ENCODE measurements at places on chromosomes 4 and X.

GRCh38 chrX:74372272-74372671, 49.0 kb upstream of the SLC16A2 start:
- DNase-seq: no peak

GRCh38 chr4:75544870-75545269, 11.0 kb upstream of the ODAPH start:
- DNase-seq: no peak

GRCh38 chr4:157502656-157503055, 282.1 kb downstream of the GRIA2 start:
- DNase-seq: no peak

GRCh38 chr4:3752022-3752421, 14.2 kb upstream of the ADRA2C start:
- DNase-seq: no peak

DNA sequence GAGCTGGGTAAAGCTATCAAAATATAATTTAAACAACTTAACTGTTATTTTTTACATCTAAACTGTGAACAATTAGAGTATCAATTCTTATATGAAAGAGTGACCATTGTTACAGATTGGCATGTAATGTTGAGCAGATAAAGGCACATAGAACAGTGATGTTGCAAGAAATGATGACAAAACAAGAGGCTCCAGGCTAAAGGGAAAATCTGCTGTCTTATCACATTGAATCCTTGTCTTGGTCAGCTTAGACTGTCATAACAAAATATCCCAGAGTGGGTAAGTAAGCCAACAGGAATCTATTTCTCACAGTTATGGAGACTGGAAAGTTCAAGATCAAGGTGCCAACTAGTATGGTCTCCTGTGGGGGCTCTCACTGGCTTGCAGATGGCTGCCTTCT, 154.1 kb upstream of the PPP3CA start:
- DNase-seq: no peak

GRCh38 chrX:133405498-133406185, 9.6 kb downstream of the GPC4 start:
- DNase-seq: no peak

GRCh38 chr4:156915221-156915620, 56.4 kb downstream of the PDGFC start:
- DNase-seq: no peak

- DNase-seq: no peak
Measured at GRCh38 chr4:139568206-139568955, 12.4 kb upstream of the SETD7 start.

DNA sequence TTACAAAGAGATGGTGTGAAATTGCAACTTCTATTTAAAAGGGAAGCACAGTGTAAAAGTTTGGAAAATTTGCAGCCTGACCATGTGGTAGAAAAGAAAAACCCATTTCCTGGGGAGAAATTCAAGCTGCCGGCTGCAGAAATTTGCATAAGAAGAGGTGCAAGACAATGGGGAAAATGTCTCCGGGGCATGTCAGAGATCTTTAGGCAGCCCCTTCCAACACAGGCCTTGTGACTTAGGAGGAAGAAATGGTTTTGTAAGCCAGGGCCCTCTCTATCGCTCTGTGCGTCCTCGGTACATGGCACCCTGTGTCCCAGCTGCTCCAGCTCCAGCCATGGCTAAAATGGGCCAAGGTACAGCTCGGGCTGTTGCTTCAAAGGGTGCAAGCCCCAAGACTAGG, 40.4 kb downstream of the CCDC158 start:
- no peak for DNase-seq

DNA sequence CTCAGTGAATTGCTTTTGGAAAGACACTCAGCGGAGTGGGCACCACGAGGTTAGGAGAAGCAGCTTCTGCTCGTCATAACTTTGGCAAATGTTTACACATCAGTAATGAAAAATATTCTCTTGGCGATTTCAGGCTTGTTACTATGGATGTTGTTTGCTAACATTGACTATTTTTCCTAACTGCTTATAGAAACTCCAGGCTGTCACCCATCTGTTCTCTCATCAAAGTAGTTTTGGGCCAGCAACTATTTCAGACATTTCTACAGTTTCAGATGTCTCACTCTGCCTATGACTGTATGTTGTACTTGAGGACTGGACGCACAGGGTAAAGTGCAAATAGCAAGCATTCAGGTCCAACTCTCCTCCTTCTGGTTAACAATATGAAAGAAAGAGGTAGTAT, 346.7 kb downstream of the TRIML1 start:
- no peak for DNase-seq

DNA sequence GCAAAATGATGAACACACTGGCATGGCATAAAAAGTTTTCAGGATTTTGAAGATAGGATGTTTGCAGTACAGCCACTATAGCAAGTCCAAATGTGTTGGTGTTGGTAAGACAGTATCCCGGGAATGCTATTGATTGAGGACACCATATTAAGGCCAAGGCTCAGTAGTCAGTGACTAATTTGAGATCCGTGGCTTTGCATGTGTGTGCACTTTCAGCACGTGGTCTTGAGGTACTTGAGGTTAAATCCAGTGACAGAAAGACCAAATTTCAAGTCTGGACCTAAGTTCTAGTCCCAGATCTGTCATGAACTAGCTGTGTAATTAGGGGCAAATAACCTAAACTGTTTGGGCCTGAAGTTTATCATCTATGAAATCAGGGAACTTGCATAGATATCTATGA, 76.5 kb upstream of the ETNPPL start:
- DNase-seq: no peak

DNA sequence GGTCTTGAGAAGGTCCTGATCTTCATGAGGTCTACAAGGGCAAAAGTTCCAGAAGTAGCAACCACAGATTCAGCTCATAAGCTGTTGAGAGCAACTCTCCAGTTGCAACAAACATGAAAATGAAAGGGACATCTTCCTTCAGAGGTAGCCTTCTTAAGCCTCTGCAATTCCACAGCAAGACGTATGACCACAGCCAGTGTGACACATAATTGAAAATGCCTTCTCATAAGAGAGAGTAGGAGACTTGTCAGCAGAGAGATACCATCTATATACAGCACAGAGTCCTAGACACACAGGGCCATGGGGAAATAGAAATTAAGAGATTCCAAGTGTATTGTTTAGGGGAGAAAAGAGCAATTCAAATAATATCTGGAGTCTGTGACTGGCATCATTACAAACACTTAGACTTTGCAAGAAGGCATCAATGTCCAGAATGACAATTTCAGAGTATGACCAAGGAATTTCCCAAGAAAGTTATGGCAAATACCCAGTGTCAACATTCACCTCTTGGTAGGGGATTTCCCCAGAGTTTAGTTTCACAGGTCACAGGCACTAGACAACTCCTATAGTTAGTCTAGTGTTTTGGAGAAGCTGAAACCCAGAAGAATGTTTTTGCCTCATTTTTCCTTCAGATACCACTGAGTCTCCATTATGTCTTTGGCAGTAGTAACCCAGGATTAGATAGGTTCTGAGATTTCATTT, 340.3 kb downstream of the ZNF674 start:
- no peak for DNase-seq

DNA sequence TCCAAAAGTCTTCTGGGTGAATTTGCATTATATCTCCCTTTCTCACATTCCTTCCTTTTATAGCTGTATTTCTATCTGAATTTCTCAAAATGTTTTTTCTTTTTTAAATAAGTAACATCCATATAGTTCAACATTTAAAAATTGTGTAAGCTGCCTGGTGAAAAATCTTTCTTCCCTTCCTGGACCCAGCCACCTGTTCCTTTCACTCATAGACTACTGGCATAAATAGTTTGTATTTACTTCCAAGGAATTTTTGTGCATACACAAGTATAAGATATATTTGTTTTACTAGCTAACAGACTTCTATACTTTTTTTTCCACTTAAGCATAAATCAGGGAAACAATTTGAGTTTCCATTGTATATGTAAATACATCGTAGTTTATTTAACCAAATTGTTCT, 35.7 kb downstream of the PACRGL start:
- no peak for DNase-seq

DNA sequence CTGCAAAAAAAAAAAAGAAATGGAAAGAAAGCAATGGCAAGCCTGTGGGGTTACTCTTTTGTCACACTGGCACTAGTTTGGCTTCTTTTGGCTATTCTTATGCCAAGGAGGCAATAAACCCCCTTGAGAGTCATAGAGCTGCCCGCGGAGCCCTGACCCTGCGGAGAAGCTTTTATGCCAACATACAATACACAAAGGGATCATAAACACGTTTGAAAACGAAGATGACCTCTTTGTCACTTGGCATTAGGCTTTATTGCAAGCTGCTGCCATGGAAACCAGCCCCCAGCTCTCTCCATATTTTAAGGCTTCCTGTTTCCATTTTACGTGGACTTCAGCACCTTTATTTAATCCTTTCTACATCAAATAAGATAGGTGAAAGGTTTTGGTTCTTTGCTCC, 7.6 kb downstream of the NEUROG2 start:
- DNase-seq: no peak

GRCh38 chr4:52037689-52038102, 403 bp downstream of the SGCB start:
- DNase-seq: no peak

DNA sequence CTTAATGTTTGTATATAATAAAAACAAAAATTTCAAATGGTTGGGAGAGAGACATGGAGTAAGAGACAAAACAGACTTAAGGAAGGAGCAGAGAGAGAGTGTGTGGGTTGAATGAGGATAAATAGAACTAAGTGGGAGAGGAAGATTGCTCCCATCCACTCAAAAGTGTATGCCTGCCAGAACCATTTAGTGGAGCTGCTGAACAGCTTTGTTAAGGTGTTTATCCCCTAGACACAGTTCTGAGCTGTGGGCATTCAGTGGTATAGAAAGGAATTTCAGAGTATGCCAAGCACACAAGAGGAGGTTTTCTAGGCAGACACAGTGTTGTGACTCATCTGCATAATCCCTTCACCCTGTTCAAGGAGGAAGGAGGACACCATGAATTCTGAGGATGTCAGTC, 508.6 kb upstream of the EPHA5 start:
- no peak for DNase-seq

DNA sequence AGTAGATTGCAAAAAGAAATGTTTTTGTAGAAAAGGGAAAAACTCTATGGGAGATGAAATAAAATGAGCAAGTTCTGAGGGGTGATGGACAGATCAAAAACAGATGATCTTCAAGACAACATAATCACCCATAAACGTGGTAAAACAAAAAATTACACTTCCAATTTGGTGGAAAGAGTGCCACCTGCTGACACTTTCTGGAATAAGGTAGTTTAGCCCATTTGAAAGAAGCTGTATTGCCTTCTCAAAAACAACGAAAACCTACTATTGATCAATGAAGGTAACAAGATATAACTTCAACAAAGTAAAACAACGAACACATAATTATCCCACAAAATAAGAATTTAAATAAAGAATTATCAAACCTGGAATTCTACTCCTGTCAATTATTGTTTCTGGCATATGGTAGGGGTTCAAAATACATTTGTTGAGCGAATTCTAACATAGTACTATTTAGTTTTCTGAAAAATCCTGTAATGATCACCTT, 2.5 kb downstream of the COQ2 start:
- DNase-seq: peak; percentile 79

DNA sequence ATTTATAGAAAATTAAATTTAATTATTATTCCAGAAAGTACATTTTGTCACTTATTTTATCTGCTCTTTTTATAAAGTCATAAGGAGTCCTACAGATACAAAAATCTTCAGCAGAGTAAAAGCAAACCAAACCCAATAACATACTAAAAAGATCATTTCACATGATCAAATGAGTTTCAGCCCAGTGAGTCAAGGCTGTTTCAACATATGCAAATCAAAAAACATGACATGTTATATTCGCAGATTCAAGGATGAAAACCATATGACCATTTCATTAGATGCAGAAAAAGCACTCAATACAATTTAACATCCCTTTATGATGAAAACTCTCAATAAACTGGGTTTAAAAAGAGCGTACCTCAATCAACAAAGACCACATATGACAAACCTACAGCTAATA, 214.3 kb downstream of the FAT4 start:
- no peak for DNase-seq

- no peak for DNase-seq
Measured at GRCh38 chr4:76881375-76881774, 16.6 kb downstream of the SOWAHB start.

- DNase-seq: no peak
Measured at GRCh38 chrX:39073131-39073530, 271.9 kb downstream of the MID1IP1 start.

- DNase-seq: no peak
Measured at GRCh38 chrX:107712231-107713202, 63.1 kb downstream of the TSC22D3 start.

GRCh38 chrX:150692296-150692695, 900 bp upstream of the MTMR1 start:
- DNase-seq: no peak

DNA sequence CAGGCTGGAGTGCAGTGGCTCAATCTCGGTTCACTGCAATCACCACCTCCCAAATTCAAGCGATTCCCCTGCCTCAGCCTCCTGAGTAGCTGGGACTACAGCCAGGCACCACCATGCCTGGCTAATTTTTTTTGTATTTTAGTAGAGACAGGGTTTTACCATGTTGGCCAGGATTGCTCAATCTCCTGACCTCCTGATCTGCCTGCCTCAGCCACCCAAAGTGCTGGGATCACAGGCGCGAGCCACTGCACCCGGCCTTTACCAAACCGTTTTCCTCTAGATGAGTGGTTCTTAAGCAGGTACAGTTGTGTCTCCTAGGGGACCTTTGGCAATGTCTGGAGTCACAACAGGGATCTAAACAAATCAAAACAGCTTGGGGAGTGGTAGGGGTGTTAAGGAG, 11.6 kb downstream of the AMELX start:
- DNase-seq: no peak

GRCh38 chr4:94880956-94881355, 123.2 kb downstream of the BMPR1B start:
- DNase-seq: no peak

- DNase-seq: no peak
Measured at GRCh38 chr4:99573735-99574368, 772 bp upstream of the MTTP start.

- no peak for DNase-seq
Measured at GRCh38 chr4:170698334-170698733, 608.6 kb upstream of the AADAT start.

- DNase-seq: no peak
Measured at GRCh38 chr4:174494146-174494545, 28.1 kb downstream of the HPGD start.

DNA sequence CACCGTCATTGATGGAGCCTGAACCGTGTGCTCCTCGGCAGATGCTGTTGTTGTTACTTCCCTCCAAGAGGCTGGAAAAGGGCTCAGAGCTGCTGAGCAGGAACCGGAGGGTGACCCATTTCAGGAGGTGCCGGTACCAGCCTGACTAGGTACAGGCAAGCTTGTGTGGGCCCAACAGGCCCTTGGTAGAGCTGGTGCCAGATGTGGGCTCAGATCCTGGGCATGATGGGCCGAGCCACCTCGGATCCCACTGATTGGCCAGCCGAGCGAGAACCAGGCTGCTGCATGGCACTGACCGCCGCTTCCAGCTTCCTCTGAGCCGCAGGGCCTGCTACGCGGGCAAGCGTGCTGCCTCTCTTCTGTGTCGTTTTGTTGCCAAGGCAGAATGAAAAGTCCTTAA, 33.7 kb downstream of the NOP14 start:
- DNase-seq: peak; percentile 33

- peak; percentile 85 for DNase-seq
Measured at GRCh38 chr4:140359562-140360427, 13.7 kb upstream of the SCOC start.
